ENCODE measurements at places on chromosomes 12 and 14.

GRCh38 chr12:13175499-13175898, 21.0 kb upstream of the EMP1 start:
- no peak for DNase-seq

DNA sequence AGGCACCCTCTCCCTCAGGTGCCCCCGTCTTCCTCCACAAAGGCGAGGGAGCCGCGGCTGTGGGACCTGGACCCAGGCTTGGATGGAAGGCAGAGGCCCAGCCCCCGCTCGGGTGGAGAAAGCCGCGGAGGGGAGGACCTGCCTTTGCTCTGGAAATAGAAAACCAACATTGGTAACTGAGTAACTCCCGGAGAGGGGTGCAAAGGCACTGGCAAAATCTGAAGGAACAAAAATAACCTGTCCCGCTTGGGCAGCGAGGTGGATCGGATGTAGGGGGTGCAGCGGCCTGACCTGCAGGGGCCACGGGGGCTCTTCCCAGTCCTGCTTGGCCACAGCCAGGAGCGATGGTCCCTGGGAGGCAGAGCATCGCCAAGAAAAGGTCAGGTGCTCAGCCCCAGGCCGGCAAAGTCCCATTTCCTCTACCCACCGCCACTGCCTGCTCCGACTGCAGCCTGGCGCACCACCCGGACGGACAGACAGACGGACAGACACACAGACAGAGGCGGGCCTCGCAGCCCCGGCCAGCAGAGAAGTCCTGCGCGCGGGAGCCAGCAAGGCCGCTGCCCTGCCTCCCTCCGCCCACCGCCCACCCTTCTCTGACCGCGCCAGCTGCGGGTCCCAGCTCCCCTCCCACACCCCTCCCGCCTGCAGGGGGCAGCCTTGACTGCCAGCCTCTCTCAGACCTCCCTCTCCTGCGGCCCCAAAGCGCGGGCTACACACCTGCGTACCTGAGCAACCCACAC, 21.4 kb upstream of the TMEM106C start:
- DNase-seq, result peak; percentile 50

DNA sequence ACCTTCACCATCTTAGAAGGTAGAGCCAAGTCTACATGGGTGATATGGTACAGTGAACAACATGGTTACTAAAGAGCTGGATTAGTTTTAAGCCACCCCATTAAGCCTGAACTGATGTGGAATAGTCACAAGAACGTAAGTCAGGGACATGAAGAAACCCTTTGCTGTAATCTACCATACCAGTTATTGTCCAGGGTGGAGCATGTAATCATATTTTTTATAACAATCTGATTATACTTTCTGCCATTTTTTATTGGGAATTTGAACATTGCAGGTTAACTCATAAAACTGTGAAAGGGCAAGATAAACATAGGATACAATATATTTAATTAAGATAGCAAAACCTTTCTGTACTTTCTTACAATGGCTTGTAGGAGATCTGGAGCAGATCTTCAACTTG, 103.6 kb downstream of the FIGNL2 start:
- no peak for DNase-seq

DNA sequence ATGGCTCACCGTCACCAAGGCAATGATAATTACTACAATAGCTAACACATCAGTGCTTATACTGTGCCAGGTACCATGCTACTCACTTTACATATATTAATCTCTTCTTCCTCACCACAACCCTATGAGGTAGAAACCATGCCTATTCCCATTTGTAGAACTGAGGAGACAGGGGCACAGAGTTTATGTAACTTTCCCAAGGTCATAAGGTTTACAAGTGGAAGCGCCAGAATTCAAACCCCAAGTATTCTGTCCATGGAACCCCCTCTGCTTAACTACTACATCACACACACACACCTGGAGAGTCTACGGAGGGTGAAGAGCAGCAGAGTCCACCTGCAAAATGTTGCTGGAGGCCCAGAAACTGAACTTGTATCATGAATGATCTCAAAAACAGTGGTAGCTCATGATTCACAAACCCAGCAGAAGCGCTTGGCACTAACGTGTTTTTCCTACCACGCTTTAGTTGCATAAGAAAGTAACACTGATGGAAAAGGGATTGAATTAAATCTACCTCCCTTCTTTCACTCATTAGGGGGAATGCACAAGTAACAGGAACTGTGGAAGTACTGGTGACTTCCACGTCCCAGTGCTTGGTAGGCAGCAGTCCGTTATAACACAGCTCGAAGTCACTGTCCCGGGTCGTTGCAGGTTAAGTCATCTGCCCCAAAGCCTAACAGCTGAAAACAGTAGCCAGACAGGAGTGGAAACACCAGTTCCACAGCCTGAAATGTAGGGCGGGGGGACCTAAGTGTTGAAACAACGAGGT, 2.0 kb downstream of the ITPR2 start:
- no peak for DNase-seq

DNA sequence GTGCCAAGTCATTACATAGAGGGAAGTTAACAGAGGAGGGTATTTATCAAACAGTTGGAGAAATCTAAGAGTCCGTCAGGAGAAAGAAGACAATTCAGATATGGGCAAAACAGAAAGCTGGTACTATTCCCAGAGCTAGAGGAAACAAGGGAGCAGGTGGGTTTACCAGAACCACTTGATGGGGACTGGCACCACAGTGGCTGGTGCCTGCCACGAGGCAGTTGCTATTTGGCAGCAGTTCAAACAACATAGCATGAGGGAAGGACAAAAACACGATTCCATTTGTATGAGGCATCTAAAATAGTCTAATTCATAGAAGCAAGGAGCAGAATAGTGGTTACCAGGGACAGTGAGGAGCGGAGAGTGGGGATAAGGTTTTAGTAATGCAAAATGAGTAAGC, 24.6 kb upstream of the KLRD1 start:
- DNase-seq, result no peak

Measured in CD4-positive, alpha-beta T cell treated with Interleukin-1 beta for 1 hour (primary cell).